ENCODE measurements at places on chromosomes 2 and 18. TPM values are rescaled to one million over a fixed set of nuclear protein-coding genes. Genes with fewer than 3 reads are reported as not detected.

- DNase-seq: no peak
Measured at GRCh38 chr2:155944218-155944617, 388.3 kb downstream of the NR4A2 start.

DNA sequence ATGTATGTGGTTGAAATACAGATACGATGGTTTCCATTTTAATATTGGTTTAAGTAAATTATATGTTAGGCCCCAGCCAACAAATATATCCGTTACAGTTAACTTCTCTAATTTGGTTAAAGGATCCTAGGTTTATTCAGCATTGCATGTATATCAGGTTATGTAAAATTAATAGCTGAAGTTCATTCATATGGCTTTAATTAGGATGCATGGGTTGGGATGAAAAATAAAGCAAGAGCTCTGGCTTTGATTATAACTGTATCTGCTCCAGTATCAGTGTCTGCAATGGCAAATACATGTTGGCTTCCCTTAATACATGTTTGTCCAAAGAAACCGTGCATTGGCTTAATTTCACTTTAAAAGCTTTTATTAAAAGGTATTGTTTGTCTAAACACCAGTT lies 435.7 kb upstream of the SETBP1 start:
- DNase-seq: no peak

DNA sequence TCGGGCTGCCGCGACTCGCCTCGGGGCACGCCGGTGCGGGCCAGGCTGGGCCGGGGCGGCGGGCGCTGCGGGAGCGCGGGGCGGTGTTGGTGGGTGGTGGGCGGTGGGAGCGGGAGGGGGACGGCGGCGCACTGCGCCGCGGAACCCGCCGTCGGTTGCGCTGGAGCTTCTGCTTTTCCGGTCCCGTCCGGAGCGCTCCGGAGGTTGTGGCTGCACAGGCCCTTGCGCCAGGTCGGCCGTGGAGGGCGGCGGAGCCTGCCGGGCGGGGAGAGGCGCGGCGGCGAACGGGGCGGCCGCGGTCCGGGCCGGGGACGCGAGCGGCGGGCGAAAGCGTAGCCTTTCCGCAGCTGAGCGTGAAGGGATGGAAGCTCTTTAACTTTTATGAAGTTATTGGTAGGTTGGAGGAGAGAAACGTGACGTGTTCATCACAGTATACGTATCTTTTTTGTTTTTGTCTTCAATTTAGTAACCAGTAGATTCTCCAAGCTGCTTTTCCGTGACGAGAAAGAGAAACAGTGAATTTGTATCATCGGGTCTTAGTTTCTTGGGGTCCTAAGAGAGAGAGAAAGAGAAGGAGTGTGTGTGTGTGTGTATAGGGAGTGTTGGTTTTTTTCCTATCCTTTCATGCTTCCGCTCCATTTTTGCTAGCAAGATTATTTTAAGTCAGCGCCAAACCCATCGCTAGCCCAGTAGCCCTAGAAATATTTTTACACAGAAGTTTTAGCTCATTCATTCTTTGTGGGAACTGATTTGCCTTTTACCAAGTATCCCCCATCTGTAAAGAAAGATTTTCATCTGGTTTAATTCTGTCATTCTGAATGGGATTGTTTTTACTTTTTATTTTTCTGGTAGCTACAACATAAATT lies 535 bp downstream of the ATG4B start:
- no peak for DNase-seq

DNA sequence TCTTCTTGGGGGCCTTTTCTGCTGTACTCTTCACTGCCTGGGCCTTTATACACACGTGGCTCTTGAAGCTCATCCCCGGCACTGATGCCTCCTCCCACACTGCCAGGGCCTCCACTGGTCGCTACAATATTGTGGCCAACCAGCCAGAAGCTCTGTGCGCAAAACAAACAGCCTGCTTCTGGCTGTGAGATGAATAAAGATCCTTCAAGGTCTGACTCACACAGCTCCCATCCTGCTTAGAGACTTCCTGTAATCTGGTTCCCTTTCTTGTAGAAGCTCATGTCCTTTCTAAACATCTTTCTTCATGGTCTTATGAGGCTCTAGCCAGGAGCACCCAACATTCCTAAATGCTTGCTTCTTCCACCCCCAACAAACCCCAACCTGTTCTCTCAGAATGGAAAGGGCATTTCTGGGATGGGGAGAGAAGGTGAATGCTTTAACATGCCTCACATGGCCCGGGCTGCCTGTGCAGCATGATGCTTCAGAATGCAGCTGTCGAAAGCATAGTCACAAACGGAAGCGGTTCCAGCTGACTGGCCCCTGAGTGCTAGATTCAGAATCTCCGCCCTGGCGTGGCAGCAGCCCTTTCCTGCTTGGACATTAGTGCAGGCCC lies 24.6 kb downstream of the NRP2 start:
- DNase-seq: no peak

Gene AGAP1
- total RNA-seq: 38.2 TPM

DNA sequence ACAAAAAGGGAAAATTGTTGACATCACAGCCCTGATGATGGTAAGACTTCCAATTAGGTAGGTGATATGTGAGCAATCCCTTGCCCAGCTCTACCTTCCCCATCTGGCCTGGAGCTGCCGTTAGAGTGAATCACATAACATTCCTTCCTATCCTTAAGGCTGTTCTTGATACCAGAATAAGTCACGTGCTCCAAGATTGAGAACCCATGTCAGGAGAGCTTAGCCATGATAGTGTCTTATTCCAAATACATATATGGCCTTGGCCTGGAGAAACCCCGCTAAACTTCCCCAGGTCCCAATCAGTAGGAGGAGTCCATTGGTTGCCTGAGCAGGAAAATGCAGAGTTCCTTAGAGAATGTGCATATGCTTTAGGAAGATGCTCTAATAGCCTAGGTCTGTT lies 70.0 kb upstream of the ACVR2A start:
- no peak for DNase-seq

GRCh38 chr2:11567631-11568031 lies 33.8 kb downstream of the GREB1 start:
- DNase-seq: no peak

Gene FAM228A
- total RNA-seq: 1.7 TPM

DNA sequence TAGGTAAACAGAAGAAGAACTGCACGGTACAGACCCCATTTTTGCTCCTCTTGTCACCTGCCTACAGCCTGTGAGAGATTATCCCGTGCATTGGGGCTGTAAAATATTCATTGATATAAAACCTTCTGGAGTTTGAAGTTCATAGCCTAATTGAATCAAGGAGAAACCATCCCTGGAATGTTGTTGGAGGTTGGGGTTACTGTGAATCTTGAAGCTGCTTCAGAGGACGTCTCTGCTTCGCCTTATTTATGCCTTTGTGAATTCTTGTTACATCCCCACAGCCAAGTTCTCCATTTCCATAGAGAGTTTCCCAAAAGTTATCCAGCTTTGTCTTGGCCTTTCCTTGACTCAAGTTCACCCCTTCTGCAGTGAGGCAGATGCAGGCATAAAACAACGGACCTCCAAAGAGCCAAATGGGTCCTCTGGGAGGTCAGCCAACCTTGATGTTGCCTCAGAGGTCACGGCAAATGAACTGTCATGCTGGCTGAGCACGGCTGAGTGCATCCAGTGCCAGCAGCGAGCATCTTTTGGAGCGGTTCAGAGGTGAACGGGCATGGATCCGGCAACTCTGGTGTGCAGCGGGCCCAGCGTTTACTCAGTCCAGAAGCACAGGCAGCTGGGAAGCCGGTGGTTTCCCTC lies 317.6 kb downstream of the PRKCE start:
- DNase-seq: no peak

Gene CPO
- total RNA-seq: 0.11 TPM

- no peak for DNase-seq
Measured at GRCh38 chr18:38698088-38698487, 1132.5 kb upstream of the CELF4 start.

GRCh38 chr2:200048421-200048820 lies 93.0 kb downstream of the MAIP1 start:
- no peak for DNase-seq

DNA sequence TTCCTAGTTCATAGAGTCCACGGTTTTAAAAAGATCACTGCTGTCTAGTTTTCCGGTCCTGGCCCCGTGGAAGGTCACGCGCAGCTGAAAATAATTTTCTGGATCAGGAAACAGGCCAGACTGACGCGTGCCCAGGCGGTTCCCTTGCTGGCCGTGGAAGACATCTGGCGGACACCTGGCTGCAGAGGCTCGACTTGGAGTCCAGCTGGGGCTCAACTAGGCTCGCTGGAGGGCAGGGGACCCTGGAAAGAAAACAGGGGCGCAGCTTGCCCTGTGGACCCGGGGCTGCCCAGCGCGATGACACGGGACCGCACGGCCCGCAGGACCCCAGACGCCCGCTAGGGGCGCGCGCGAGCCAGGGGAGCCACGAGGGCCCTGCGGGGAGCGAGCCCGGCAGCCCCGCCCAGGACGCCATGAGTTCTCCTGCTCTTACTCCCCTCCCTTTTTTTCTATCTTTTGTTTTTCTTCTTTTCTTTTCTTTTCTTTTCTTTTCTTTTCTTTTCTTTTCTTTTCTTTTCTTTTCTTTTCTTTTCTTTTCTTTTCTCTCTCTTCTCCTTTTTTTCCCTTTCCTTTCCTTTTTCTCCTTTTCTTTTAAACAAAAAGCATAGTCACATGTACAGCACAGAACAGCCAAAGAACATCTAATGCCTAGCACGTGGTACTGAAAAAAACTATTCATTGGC lies 43.2 kb upstream of the UBE2F start:
- peak; percentile 81 for DNase-seq

- DNase-seq: no peak
Measured at GRCh38 chr2:101080211-101081068, 70.7 kb downstream of the TBC1D8 start.

DNA sequence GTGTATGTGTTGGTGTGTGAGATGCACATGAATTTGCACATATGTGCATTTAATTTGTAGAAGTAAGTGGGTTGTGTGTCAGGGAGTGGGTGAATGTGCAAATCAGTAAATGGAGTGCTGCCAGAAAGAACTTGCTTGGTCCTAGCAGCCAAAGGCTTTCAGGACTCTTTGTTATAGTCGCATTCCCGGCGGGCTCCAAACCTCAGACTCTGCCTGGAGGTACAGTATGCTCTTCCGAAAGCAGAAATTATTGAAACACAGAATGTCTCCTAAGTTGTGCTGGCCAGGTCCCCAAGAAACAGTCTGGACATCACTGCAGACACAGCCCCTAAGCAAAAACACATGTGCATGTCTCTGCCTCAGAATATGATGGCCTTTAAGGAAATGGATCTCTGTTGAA lies 232.4 kb downstream of the INSIG2 start:
- no peak for DNase-seq
